Hematopoietic multipotent progenitor cell (in vitro differentiated cells): ENCODE measurements at places on chromosomes 3 and 15. TPM values are rescaled to one million over a fixed set of nuclear protein-coding genes. Genes with fewer than 3 reads are reported as not detected.

DNA sequence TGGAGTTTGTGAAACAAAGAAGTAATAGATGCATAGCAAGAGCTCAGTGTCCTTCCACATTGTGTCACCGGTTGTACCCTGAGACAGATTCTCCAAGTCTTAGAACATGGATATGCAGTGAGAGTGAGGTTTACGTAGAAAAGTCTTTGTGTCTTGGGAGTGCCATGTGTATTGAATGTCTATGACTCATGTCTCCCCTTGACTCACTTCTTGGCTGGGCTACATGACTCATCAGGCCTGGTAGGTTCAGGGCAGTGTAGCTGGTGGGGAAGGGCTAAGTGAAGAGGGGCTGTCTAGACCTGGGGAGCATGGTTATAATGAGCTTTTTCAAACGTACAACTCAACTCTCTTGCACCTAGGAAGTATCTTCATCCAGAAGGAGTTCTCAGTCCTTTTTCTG lies 167.4 kb downstream of the GAP43 start:
- peak; percentile 53 for DNase-seq

The FAM81A gene
- 0.27 TPM for total RNA-seq

GRCh38 chr15:63360170-63360569 lies 21.5 kb downstream of the CA12 start:
- no peak for DNase-seq

GRCh38 chr3:104520228-104520655 lies 846.5 kb upstream of the ALCAM start:
- DNase-seq: no peak

DNA sequence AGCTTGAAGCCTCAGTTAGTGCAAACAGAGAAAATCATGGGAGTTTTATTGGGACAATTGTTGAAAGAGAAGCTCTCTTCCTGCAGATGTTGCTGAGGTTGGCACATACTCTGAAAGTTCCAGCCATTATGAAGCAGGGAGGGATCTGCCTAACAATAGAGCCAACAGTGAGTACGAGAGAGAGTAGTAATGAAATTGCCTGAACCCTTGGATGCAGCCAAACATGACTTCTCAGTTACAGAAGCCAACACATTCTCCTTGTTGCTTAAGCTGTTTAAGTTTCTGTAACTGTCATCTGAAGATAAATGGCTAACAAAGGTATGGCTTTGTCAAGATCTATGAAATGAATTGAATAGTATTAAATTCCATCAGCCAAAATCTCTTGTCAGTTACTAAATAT lies 211.0 kb upstream of the TTC14 start:
- DNase-seq: no peak

The EBLN2 gene
- 5.7 TPM for total RNA-seq

DNA sequence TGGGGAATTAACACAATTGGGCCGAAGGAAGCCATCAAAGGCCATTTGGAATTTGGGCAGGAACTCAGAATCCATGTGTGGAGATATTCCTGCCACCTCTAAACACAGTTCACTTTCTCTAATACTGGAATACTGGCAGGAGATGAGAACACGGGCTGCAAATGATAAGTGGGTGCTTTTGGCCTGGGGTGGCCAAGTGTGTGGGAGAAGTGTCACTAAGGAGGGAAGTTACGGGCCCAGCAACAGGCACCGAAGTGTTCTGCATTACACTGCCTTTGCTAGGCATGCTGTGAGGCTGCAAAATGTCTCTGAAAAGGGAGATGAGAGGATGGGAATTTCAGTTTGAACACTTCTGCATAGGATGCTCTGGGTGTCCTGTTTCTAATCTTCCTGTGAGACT lies 89.4 kb upstream of the FEZF2 start:
- no peak for DNase-seq

DNA sequence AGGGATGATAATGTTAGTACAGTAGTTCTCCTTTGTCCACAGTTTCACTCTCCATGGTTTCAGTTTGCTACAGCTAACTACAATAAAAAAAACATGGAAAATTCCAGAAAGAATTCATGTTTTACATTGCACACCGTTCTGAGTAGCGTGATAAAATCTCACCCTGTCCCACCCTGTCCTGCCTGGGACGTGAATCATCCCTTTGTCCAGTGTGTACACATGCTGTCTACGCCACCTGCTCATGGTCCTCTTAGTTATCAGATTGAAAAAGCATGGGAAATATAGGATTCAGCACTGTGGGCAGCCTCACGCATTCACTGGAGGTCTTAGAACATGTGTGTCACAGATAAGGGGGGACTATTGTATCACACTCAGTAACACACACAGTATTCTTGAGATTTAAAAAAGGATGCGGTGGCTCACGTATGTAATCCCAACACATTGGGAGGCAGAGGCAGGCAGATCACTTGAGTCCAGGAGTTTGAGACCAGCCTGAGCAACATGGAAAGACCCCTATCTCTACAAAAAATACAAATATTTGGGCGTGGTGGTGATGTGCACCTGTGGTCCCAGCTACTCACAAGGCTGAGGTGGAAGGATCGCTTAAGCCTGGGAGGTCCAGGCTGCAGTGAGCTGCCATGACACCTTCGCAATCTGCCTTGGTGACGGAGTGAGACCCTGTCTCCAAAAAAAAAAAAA lies 8.7 kb upstream of the FLNB start:
- DNase-seq: no peak

GRCh38 chr3:44252332-44252959 lies 10.8 kb downstream of the TOPAZ1 start:
- no peak for DNase-seq

DNA sequence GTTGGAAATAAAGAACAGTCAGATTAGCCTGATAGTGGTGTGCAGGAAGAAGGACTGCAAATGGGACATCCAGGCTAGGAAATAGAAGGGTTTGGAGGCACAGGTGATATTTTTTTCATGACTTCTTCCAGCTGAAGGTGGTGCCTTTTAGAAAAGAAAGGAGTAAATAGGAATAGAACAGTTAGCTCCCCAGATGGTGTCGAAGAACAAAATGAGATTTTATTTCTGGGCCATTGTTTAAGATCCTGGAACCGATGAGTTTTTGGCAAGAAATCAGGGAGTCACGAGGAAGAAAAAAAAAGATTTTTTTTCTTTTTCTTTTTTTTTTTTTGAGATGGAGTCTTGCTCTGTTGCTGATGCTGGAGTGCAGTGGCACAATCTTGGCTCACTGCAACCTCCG lies 9.8 kb upstream of the NCK1 start:
- DNase-seq: no peak

GRCh38 chr15:92650966-92651365 lies 4.6 kb downstream of the FAM174B start:
- DNase-seq: no peak

DNA sequence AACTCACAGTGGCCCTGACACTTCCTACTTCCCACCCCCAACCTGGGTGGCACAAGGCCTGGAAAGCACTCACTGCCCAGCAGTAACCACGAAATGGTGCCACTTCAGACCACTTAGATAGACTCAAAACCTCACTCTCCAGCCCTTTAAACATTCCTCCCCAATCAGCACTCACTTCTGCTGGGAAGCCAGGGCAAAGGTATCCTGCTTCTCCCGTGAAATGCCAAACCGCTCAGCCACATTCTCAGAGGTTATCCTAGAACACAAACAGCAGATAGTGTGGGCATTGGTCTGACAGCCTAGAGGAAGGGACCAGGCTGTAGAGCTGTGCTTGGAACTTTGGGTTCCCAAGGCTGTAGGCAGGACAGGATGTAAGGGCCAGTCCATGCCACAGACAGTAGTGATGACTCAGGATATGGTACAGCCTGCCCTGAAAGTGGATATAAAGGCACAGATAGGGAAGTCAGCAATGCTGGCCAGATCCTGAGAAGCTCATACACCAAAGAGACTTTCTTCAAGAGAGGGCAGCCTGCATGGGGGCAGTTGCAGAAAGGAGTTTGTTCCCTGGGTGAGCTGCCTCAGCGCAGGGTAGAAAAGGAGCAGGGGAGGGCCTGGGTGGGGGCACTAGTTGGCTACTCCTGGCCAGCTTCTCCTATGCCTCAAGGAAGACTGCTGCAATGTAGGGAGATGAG lies 9.2 kb downstream of the ACAA1 start:
- no peak for DNase-seq

DNA sequence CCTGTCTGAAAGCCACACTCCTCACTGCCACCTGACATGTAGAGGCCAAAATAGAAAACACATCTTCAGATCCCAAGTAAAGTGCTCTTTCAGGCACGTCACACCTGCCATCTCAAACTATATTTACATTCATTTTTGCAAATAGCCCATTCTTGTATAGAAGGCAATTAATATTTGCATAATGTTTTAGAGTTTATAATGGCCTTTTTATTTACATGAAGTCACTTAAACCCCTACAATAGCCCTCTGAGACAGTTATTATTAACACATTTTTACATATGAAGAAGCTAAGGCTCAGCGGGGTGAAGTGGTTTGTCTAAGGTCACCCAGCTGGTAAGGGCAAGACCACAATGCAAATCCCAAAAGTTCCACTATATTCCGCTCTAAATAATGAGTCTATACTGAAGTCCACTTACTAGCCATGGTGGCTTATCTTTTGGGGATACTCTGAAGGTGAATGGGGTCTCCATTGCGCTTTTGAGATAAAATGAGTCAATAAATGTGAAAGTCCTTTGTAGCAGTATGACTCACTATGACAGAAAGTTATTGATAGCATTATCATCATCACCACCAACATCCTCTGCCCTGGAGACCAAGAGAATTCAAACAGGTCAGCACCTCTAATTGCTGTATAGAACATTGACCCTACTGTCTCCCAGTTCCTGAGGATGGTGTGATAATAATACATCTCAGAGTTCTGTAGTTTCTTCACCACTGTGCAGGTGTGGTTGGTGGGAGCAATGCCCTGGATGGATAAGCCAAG lies 155.9 kb upstream of the BCL6 start:
- DNase-seq: no peak

GRCh38 chr3:151404316-151404715 lies 19.8 kb upstream of the P2RY12 start:
- no peak for DNase-seq

GRCh38 chr3:5806192-5806591 lies 618.7 kb downstream of the EDEM1 start:
- peak; percentile 27 for DNase-seq

The MED12L gene
- total RNA-seq: 47.9 TPM

GRCh38 chr3:27565201-27565852 lies 81.1 kb upstream of the SLC4A7 start:
- DNase-seq: no peak

DNA sequence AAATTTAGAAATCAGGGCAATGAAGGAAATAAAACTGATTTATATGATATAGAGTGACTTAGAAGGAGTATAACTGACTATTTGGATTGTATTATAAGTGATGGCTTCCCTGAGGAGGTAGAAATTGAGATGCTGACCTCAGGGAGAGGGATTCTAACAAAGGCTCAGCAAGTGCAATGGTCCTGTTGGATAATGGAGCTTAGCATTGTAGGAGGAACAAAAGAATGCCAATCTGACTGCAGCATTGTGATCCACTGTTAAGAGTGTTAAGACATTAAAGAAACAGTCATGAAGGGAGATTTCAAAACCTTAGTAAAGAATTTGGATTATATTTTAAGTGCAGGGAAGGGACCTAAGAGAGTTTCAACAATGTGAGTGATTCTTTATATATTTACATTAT lies 158.4 kb upstream of the NAALADL2 start:
- DNase-seq: no peak

DNA sequence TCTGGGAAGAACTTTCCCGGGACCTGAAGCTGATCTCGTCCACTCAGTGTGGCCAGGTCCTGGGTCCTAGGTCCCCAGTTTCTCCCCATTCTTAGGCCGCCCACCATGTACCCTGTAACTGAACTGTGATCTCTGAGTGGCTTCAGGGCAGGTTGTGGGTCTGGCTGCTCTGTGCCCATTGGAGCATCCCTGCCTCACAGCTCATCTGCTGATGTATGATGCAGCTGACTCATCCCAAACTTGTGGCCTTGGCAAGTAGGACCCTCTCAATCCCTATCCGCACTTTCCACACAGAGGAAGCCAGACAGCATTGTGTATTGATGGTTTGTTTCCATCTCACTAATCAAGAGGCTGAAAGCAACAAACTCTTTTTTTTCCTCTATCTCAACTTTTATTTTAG lies 69.1 kb upstream of the XCR1 start:
- no peak for DNase-seq
